ENCODE measurements at places on chromosomes 3 and 15.

DNA sequence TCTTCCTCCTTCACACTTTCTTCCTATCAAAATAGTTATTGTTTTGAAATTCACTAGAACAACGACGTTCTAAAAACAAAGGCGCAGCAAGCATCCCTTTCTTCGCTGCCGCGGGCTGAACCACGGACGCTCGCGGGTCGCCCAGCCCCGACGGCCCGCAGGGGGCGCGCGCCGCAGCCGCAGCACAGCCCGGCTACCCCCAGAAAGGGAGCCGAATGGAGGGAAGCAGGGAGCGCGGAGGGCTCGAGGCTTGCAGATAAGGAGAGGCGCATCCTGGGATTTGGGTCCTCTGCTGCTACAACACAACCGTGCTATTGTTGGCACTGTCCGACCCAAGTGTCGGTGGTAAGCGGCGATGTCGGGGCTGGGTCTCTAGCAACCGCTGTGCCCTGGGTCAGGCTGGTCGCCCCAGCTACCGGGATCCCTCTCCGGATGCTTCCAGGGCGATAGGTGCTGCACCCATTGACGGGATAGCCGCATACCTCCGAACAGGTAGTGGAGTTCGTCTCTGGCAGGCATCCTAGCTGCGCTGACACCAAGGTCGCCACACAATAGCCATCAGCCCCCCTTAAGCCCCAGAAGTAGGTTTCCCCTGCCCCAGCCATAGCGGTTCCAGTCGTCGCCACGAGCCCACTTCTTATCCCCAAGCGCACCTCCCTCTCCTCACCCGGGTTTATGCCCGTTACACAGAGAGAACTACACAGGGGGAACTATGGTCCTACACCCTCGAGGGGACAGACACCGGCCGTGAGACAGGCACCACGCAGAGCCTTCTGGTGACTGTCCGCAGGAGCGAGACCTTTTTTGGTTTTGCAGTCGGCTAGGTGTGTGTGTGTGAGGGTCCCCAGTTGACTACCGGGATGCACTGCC is 6.0 kb downstream of the ONECUT1 start:
- no peak for DNase-seq

DNA sequence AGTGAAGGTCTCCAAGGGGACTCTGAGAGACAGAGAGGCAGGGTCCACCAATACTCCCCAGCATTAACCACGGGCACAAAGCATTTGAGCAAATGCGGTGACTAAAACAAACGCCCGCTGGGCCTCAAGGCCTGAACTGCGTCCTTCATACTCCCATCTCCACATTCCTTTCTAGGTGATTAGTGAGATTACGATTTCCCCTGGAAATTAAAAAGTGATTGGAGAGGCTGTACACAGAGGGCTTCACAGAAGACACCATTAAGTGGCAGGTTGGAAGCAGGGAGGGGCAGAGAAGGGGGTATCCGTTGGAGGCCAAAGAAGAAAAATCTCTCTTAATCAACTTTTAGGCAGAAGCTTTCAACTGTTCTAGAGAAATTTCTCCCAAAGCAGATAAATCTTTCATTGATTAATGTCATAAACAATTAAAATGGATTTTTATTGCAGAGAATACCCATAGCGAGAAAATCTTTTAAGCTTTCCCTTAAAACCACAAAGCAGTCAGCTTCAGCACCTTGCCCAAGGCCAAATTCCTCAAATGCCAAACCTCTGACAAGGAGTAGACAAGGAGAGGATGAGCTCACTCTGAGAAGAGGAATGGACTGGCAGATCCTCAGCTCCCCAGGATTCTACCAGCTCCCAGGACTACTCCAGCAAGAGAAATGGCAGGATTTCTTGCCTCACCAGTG is 38.2 kb downstream of the MB21D2 start:
- no peak for DNase-seq

GRCh38 chr3:76367281-76367680 is 581.9 kb upstream of the ZNF717 start:
- DNase-seq, result no peak

GRCh38 chr15:49120832-49121231 is 34.6 kb downstream of the COPS2 start:
- DNase-seq, result no peak

DNA sequence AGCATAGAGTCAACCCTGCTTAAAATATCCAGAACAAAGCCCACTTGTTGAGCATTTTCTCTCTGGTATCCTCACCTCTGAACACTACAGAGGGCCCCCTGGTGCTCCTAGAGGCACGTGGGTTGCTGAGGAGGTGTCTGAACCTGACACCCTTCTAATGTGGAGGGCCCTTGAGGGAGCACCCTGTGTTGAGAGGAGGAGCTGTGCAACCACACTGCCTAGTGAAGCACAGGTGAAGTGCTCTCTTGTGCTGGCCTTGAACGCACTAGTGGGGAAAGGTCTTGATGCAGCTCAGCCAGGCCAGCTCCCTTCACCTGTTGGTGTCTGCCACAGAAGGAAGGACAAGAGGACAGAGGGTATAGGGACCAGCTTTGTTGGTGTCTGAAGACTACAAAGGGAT is 51.9 kb downstream of the CCK start:
- no peak for DNase-seq

- no peak for DNase-seq
Measured at GRCh38 chr3:73674280-73674679, 49.5 kb upstream of the PDZRN3 start.

DNA sequence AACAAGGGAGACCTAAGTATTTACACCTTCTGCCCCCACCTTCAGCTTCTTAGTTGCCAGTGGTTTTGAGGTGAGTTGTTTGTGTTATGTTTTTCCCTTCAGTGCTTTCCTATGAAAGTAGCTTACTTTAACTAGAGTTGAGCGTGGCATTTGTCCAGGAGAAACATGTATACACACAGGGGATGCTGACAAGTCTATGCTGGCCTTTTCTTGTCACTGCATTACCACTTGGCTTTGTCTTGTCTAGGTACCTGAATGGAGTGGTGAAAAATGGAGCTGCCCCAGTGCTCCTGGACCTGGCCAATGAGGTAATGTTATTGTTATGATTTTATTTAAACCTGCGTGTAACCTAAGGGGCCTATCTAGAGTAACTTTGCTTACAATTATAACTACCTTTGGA is 74.4 kb downstream of the CDIN1 start:
- DNase-seq, result no peak

DNA sequence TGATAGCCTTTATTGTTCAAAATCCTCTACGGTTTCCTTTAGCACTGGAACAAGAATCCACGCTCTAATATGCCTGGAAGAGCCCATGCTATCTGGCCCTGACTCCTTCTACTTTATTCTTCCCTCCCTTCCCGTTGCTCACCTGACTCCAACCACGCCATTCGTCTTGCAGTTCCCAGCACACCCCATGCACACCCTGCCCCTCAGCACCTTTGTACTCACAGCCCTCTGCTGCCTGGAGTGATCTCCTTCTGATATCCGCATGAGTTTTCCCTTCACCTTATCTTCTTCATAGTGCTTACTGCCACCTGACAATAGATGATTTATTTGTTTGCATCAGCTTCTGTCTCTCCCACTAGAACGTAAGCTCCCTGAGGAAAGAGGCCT is 16.6 kb upstream of the BCL2A1 start:
- no peak for DNase-seq

DNA sequence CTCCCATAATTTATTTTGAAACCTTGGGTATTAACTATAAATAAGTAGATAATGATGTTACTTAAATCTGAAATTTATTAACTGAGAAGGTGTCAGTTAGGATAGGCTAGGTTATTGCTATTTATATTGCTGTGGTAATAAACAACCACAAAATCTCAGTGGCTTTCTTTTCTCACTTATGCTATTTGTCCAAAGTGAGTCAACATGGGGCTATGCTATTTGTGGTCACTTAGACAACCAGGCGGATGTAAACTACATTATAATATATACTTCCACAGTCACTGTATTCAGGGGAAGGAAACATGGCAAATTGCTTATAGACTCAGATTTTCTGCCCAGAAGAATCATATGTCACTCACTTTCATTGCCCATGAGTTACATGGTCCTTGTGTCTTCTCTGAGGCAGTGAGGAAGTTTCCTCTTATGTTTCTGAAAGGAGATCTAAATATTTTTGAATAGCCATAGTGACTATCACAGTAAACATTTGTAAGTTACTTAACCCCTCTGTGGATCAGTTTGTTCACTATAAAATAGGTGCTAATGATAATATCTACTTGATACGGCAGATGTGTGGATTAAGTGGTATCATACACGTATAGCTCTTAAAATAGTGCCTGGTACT is 19.8 kb downstream of the HMG20A start:
- no peak for DNase-seq

DNA sequence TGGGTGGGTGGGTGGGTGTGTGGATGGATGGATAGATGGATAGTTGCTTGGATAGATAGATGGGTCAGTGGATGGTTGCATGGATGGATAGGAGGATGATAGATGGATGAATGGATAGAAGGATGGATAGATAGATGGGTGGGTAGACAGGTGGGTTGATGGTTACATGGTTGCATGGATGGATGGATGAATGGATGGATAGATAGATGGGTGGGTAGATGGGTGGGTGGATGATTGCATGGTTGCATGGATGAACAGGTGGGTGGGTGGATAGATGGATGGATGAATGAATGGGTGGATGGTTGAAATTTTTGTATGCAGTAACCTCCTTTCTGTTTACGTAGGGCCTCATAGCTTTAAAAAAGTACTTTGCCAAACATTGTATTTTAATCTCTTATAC is 79.5 kb downstream of the LRRK1 start:
- DNase-seq, result no peak

GRCh38 chr15:87816016-87816415 is 440.5 kb downstream of the NTRK3 start:
- DNase-seq, result no peak

- DNase-seq, result no peak
Measured at GRCh38 chr15:82699726-82700125, 9.9 kb downstream of the AP3B2 start.

- no peak for DNase-seq
Measured at GRCh38 chr3:105197863-105198262, 168.8 kb upstream of the ALCAM start.

DNA sequence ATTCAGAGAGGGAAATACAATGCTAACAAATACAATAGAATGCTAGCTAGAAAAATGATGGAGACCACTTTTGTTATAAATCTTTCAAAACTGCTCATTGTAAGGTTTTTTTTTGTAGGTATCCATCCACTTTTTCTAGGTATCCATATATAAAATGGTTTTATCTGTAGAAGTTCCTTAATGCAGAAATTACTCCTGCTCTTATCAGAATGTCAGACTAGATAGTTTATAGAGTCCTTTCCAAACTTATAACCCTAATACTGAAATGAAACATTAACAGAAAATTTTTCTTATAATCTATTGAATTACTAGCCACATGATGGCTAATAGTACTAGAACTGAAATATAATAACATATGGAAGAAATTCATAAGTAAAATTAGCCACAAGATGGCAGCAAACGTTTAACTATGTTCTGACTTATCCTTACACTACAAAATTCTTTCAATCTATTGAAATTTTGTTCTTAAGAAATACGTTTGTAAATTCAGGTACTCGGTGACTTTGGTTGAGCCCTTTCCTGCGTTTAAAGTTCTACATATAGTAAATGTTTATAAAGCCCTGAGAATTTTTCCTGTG is 58.5 kb downstream of the ECT2 start:
- DNase-seq, result no peak

- no peak for DNase-seq
Measured at GRCh38 chr15:66069751-66070150, 183.8 kb downstream of the MEGF11 start.

- no peak for DNase-seq
Measured at GRCh38 chr15:94580211-94580885, 349.0 kb downstream of the MCTP2 start.

GRCh38 chr3:65810302-65810701 is 228.4 kb downstream of the MAGI1 start:
- no peak for DNase-seq

DNA sequence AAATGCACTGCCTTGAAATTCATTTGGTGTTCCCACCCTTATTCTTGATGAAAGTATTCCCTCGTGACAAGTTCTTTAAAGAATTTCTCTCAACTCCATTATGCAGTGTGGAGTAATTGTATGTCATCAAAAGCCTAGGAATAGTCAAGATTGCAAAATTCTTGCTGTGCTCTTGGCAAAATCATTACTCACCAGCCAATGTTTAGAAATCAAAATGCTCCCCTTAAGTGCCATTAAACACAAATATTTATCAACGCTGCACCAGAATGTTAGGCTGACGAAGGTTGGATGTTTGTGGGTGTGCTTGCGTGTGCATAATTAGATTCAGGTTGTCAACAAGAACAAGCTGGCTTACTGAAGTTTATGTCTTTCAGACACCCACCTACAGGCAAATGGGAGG is 40.5 kb downstream of the SST start:
- no peak for DNase-seq

DNA sequence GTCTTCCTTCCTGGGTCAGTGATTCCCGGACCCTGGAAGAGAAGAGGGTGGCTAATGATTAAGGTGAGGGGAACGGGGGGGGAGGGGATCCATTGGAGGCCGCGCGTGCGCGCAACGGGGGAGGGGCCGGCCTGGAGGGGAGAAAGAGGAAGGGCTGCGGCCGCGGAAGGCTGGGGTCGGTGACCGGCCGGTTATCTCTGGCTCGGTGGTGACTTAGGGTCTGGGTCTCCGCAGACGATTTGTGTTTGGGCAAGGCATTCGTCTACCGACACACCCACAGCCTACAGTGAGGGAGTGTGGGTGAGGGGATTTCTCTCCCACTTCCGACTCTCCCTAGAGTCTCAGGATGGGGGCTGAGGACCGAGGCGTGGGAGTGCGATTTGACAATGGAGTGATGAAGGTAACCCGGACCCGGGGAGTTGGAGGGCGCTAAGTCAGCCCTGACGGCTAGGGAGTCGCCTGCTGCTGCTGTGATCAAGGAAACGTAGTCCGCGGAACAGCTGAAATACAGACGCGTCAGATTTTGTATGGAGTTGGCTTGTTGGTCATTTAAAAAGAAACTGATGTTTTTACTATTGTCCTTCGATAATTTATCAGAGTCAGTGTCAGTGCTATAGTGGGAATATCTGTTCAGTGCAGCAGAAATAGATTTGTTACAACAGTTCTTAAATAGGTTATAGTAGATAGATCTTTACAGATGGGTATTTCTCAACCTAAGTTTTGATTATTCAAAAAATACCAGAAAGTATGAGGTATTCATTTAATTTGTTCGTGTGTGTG is 733 bp downstream of the RNF111 start:
- no peak for DNase-seq

DNA sequence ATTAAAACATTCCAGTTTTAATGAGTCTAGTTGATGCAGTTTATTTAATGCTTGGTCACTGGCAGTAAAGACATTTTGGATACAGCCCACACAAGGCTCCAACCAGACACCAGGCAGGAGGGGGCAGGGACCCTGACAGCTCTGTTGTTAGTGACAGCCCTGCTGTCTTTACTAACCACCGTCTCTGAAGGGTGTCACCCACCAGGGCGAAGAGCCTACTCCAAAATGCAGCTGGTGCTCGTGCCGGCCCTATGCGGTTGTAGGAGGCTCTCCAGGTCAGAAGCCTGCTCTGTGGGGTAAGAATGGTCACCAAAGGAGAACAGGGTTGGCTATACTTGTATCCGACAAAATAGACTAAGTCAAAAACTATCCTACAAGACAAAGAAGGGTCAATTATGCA is 132.2 kb downstream of the ATP10A start:
- DNase-seq, result no peak
